ENCODE measurements at places on chromosomes 3 and 15. TPM values are rescaled to one million over a fixed set of nuclear protein-coding genes. Genes with fewer than 3 reads are reported as not detected.

- H3K4me1 ChIP-seq = no peaks in the 10 kb centered on the region
- H3K36me3 ChIP-seq = no peaks in the 10 kb centered on the region
- no peaks in the 10 kb centered on the region for H3K27me3 ChIP-seq
- no peak for DNase-seq
- no peak overlapping the region for H3K27ac ChIP-seq
These were observed 1215.5 kb downstream of the ROBO2 start for GRCh38 chr3:78255403-78255802.

The SELENOK gene
- 27.5 TPM for total RNA-seq

- no peak overlapping the region for H3K27ac ChIP-seq
- H3K27me3 ChIP-seq = no peaks in the 10 kb centered on the region
- no peak for DNase-seq
- no peak overlapping the region for H3K4me3 ChIP-seq
These were observed 5.5 kb downstream of the UROC1 start for GRCh38 chr3:126512026-126512425.

The UNC13C gene
- not detected for total RNA-seq

The GASK1A gene
- 0.15 TPM for total RNA-seq

DNA sequence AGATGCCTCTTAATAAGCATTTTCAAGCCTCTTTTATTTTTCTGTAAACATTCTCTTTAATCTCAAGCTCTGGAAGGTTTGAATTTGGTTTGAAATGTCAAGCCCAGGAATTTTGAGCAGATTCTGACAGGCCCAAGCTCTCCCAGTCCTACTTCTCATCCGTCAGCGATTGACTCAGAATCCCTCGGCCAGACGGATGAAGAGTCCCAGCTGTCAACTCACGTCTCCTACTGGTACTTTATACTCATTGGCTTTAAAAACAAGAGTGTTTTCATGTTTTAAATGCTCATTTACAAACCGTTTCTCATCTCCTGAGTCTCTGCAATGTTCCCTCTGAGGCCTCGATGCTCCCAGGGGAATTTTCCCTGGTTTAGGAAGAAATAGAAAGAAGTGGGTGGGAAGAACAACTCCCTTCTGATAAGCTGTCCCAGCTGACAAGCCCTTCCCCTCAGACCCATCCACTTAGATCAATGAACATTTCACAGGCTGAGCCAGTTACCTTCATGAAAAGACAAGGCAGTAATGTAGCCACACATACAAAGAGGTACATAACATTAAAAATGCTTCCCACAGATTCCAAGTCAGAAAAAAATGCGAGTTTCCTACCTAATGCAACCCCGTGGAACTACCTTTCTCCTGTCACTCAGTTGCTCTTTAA lies 478.2 kb upstream of the DPH6 start:
- H3K4me1 ChIP-seq = no peaks in the 10 kb centered on the region
- no peak overlapping the region for H3K27ac ChIP-seq
- H3K36me3 ChIP-seq = no peaks in the 10 kb centered on the region
- no peaks in the 10 kb centered on the region for H3K27me3 ChIP-seq
- H3K4me3 ChIP-seq = no peak overlapping the region

- H3K4me1 ChIP-seq = no peaks in the 10 kb centered on the region
- H3K27ac ChIP-seq = no peak overlapping the region
- no peaks in the 10 kb centered on the region for H3K36me3 ChIP-seq
- no peaks in the 10 kb centered on the region for H3K27me3 ChIP-seq
- DNase-seq = no peak
These were observed 126.3 kb downstream of the PLCH1 start for GRCh38 chr3:155618543-155618942.

GRCh38 chr3:52874160-52874701 lies 23.1 kb downstream of the STIMATE start:
- no peak for DNase-seq
- no peaks in the 10 kb centered on the region for H3K27me3 ChIP-seq
- no peak overlapping the region for H3K4me3 ChIP-seq
- H3K27ac ChIP-seq = no peak overlapping the region

DNA sequence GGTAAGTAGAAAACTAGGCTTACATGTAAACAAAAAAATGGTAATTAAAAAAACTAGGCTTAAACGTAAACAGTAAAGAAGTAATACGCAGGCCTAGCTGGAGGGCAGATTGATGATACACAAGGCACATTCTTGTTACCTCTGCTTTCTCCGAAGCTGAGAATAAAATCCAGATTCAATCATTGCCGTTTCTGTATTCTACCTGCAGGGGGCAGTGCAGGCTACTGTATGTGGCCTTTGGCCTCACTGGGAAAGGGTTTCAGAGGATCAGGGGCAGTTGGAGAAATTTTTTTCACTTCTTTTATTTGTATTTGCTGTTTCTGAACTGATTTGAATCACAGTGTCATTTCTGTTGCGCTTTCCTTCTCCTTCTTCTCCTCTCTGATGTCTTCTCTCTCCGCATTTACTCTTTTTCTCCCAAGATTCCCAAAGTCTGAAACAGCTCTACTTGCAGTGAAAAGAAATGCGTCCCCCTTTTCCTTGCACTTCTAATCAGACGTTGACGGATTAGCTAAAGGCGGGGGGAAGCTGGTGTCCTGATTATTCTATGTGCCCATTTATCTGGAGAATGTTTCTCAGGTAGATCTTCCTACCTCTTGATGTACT lies 67.1 kb upstream of the MCTP2 start:
- H3K27ac ChIP-seq = no peak overlapping the region
- H3K4me3 ChIP-seq = no peak overlapping the region
- peak; percentile 74 for DNase-seq
- H3K4me1 ChIP-seq = no peaks in the 10 kb centered on the region
- no peaks in the 10 kb centered on the region for H3K36me3 ChIP-seq
- no peaks in the 10 kb centered on the region for H3K27me3 ChIP-seq

The TRIP4 gene
- 38.2 TPM for total RNA-seq

DNA sequence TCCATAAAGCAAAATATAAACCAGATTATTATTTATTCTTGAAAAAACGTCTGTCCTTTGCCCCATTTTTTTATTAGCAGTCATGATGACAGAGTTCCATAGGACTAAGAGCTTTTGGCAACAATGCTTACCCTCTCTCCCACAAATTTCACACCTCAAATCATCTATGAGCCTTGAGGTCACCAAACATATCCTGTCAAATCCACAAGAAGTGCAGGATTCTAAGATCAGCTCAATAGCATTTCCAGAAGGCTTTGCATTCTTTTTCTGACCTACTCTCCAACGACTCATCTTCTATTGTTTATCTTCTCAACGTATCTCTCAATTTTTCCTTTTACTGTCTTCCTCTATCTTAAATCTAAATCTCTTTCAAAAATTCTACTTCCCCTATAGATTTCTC lies 619.1 kb upstream of the BCHE start:
- no peak for DNase-seq
- H3K4me3 ChIP-seq = no peak overlapping the region
- no peaks in the 10 kb centered on the region for H3K27me3 ChIP-seq
- H3K27ac ChIP-seq = no peak overlapping the region

GRCh38 chr15:85030301-85030929 lies 48.8 kb downstream of the PDE8A start:
- no peaks in the 10 kb centered on the region for H3K36me3 ChIP-seq
- DNase-seq = no peak
- H3K4me3 ChIP-seq = no peak overlapping the region
- H3K27me3 ChIP-seq = no peaks in the 10 kb centered on the region
- no peak overlapping the region for H3K27ac ChIP-seq
